ENCODE measurements at places on chromosomes 4 and X.
A peak's percentile ranks its signal among the peaks of the same experiment; 100 is the strongest.

- DNase-seq = no peak
Measured at GRCh38 chrX:56503941-56504673, 59.3 kb upstream of the UBQLN2 start.

DNA sequence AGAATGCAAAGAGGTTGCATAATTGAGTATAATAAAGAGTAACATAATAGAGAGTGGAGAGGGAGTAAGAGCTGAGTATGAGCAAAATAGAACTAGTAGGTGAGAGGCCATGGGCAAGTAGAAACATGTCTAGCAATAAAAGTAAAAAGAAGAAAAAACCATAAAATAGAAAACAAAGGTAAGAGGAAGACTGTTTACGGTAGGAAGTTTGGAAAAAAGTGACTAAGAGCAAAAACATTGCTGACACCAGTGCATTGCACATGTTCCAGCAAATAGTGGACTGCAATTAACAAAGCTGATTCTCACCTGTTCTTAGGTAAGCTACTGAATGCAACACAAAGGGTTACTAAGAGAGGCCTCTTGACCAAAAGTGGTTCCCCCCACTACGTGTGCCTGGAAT, 202.9 kb downstream of the TEX13A start:
- no peak for DNase-seq

GRCh38 chr4:108143515-108143914, 25.2 kb downstream of the LEF1 start:
- no peak for DNase-seq

DNA sequence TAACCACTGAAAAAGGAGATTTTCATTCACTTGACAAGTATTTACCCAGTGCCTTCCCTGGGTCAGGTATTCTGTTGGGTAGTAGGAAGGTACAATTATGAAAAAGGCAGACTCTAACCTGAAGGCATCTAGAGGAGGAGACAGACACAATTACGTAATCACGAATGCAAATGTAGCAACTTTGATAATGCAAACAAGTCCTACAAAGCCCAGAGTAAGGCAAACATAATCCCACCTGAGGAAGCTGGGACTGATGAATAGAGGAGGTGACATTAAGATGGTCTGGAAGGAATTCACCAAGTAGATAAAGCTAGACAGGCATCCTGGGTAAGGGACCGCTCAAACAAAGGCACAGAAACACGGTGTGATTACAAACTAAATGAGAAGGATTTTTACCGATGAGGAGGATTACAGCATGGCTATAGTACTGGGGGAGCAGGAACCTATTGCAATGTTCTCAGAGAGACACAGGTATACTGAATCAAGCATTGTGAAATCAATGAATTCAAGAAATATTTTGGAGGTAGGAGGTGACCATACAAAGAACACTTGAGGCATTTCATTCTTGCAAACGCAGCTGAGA, 37.1 kb downstream of the TMEM150C start:
- no peak for DNase-seq

DNA sequence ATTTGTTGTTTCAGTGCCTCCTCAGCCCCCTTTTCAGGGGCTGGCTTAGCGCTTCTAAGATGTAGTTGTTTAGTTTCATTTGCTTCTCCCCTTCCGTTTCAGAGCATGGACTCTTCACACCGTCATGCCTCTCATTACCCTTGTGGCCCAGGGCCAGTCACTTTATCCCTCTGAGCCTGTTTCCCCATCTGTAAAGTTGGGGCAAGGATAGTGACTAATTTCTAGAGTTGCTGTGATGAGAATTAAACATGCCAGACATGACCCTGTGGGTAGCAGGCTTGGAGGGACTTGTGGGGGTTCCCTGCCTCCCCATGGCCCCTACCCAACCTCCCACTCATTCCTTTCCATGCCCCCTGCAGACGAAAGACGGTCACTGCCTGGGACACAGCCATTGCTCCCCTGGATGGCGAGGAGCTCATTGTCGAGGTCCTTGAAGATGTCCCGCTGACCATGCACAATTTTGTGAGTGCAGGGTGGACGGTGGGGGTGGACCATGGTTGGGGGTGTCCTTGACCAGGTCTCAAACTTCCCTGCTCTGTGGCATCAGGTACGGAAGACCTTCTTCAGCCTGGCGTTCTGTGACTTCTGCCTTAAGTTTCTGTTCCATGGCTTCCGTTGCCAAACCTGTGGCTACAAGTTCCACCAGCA, 3.6 kb downstream of the ARAF start:
- DNase-seq = no peak

DNA sequence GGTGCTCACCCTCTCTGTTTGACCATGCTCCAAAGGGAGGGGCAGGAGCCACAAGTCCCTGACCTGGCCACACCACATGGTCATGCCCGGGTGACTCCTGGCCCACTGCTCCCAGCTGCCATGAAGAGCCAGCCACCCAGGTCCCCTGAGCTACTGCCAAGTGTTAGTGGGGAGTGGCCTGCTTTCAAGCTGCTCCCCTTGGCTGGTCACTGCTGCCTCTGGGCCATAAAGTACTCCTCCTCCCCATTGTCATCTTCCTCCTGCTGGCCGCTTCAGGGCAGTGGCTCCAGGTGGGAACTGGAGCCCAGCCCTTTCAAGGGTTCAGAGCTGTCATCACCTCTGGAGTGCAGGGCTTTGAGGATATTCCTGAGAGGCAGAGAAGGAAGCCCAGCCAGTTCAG, 27.3 kb upstream of the RBBP7 start:
- no peak for DNase-seq

- peak; percentile 41 for DNase-seq
Measured at GRCh38 chrX:2320580-2321327, 180.0 kb downstream of the DHRSX start.

- no peak for DNase-seq
Measured at GRCh38 chrX:46321676-46322075, 223.5 kb downstream of the ZNF674 start.

- DNase-seq = no peak
Measured at GRCh38 chr4:184955636-184956035, 62.7 kb upstream of the HELT start.

- no peak for DNase-seq
Measured at GRCh38 chr4:40963897-40964478, 214.2 kb downstream of the NSUN7 start.

DNA sequence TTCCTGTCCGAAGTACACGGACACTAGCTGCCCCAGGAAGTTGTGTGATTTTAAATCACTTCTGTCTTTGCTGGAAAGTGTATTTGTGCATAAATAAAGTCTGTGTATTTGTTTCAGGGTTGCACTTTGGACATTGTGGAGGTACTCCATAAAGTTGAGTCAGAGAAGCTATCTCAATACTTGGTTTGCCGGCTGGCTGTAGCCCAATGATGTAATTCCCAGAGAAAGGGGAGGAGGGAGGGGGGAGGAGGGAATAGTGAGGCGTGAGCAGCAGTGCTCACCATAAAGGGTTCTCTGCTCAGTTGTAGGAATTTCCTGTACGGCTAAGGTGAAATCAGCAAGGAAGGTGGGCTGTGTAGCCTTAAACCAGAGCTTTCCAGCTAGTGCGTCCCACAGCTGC, 7.5 kb downstream of the APEX2 start:
- DNase-seq = peak; percentile 42

DNA sequence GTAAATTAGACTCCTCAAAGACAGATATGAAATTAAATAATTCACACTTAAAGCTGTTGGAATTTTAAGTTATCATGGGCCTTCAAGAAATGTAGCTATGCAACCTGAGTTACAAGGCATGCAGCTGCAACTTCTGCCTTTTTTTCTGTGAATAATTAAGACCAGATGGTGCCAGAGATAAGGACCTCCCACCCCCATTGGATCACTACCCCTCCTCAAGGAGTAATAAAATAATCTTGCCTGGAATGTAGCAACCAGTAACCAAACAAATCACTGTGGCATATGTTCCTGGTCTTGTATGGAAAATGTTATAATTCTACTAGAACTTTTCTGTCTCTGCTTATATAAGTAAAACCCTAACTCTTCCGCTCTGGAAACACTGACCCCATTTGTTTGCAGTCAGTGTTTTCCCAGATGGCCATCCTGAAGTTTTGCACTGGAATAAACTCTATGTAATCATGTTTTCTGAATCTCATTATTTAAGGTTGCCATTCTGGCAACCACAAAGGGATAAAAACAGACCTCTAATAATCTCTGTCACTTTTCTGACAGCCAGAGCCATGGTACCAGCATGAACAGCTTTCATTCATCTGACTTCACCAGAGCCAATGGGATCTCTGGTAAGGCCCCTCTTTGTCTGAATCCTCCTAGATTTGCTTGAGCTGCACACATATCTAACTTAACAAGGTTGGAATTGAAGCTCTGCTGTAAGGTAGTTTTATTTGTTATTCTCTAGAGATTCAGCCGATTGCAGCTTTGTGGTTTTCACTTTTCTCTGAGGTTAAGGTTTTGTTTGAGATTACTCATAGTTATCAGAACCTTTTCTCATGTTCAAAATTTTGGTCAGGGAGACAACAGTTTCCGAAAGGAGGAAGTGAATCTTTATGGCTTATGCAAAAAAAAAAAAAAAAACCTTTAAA, 274.6 kb downstream of the NAF1 start:
- DNase-seq = no peak

DNA sequence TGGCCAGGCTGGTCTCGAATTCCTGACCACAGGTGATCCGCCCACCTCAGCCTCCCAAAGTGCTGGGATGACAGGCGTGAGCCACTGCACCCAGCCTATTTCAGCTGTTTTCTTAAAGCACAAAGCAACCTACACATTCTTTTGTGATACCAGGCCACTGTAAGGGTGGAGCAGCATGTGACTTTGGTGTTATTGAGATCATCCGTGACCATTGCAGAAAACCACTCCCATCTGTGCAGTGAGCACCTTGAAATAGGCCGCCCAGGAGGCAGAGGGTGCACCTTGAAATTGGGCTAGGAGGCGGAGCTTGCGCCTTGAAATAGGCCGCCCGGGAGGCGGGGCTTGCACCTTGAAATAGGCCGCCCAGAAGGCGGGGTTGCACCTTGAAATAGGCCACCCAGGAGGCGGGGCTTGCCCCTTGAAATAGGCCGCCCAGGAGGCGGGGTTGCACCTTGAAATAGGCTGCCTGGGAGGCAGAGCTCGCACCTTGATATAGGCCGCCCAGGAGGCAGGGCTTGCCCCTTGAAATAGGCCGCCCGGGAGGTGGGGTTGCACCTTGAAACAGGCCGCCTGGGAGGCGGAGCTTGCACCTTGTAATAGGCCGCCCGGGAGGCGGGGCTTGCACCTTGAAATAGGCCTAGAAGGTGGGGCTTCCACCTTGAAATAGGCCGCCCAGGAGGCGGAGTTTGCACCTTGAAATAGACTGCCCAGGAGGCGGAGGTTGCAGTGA, 9.0 kb upstream of the SLC25A6 start:
- DNase-seq = no peak

Measured in AG08396 (cell line).